ENCODE measurements at places on chromosomes 5 and 9.
A peak's percentile ranks its signal among the peaks of the same experiment; 100 is the strongest.

GRCh38 chr5:76082772-76083554 lies at the start of gene SV2C:
Gene SV2C (plus strand): TSS chr5:76083383. CDS start chr5:76131751, 48,368 bp downstream.
- peak; percentile 43 for DNase-seq

GRCh38 chr9:124770359-124771020 lies 621 bp downstream of the NR6A1 start:
- DNase-seq = no peak

GRCh38 chr9:130860458-130861316 lies 25.6 kb downstream of the ABL1 start:
- DNase-seq = no peak

- DNase-seq = no peak
These were observed 2.3 kb upstream of the IL17B start for GRCh38 chr5:149381261-149381985.

GRCh38 chr5:140362875-140363630 lies 3.1 kb downstream of the SLC4A9 start:
- peak; percentile 85 for DNase-seq

DNA sequence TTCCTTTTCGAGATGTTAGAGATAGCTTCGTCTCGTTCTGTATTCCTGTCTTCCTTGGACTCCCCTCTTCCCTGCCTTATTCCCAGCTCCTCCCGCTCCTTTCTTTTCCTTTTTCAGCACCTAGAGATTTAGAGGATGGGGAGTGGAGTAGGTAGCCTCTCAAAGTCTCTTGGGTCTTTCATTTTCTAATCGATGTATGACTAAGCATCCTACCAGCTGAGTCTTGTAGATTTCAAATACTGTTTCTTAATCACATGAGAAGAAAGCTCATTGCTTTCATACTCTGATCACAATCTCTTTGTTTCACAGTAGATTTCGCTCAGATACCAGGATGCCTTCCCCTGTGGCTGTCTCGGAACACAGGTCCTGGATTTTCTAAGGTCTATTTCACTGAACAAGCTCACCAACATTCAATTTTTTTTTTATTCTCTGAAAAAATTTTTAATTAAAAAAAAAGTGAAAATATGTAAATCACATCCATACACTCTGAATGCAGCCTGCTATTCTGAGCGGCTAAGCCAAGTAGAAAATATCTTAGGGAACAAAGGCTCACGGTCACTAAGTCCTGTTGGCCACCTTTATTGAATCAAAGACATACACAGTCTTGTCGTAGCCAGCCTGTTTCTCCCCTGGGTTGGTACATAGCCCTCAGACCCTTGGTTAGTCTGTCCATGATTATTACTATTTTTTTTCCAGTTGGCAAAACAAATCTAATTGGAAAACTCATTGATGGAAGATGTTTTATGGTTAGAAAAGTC lies 413.8 kb downstream of the KDM4C start:
- DNase-seq = no peak

GRCh38 chr5:41193456-41194205 lies 19.7 kb downstream of the C6 start:
- no peak for DNase-seq

DNA sequence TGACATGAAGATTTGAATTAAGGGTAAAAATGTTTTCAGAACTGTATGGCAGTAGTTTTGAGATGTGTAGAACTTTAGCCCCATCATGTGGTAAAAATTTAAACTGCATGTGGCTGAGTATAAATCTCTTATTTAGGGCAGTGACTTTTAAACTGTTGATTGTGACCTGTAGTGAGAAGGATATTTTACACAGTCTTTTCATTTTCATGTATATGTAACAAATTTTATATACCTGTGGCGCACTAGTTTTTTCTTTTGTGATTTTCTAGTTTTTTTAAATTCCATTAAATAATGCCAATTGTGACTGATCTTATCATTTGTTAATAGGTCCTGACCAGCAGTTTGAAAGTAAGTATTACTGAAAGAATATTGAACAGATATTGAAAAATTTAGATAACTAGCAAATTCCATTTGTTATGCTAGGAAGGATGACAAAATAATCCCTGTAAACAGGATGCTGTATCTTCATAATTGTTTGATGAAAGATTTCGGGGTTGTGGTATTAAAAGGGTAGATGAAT lies 47.2 kb downstream of the GPBP1 start:
- peak; percentile 34 for DNase-seq

- DNase-seq = no peak
These were observed 83.0 kb upstream of the GNA14 start for GRCh38 chr9:77731008-77731698.

- no peak for DNase-seq
These were observed 77.2 kb upstream of the CTNNA1 start for GRCh38 chr5:138676002-138676401.

DNA sequence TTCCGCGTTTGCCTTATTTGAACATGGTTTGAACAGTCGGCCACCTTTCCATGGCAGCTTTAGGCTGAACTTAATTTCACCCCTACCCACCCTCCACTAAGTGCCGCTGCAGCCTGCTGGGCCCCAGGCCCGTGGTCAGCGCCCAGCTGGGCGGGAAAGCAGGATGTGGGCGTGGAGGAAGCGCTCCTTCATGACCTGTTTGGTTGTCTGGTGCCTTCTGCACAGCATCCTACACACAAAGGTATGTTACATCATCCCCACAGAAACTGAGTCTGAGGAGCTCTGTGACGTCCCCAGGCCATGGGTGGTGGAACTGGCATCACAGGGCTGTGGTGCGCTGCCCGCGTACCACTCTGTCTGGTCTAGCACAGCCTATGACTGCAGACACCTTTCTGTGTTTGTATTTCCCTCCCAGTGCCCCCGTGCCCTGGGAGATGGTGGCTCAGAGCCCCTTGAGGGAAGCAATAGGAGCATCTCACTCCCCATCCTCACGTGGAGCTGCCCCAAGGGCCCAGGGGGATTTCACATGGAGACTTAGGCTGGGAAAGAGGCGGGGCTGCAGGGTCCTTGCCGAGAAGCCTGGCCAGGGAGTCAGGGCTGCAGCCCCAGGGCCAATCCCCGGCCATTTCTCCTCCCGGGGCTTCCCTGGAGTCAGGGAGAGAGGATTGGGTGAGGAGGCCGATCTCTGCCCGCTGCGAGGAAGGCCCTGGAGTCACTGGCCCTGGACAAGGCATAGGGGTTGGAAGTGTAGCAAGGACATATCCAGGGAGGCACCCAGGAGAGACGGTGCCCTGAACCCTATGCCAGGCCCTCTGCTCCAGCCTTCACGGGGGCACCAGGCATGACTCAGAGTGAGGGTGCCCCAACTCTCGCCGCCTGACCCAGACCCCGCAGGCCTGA lies 37.5 kb upstream of the SUSD3 start:
- DNase-seq = no peak

DNA sequence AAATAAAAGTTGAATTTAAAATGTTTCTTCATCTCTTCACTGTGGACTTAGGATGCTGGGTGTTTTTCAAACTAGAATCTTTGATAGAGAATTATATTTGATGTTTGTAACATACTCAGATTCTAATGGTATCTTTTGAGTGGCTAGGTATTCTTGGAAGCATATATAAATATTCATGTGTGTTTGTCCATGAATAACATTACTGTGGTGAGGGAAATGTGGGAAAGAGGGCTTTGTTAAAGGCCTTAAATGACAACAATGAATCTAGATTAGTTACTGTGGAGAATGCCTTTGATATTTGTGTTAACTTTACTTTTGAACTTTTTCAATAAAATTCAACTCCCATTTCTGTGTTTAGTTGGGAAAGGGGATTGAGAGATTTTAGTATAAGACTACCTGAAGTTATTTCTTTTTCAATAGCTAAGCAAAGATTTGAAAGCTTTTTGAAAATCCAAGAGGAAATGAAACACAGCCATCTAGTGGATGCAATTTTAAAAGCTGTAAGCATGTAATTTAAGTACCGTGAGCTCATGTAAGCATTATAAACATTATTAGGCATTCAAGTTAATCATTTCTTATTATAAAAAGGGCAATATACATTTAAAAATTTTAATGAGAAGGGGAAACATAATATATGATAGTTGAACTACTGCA lies 69.6 kb downstream of the CCDC171 start:
- DNase-seq = no peak

GRCh38 chr5:50440651-50441492 lies at the start of gene EMB:
Gene EMB (minus strand): TSS chr5:50441288. CDS start chr5:50441151, 137 bp downstream.
- DNase-seq = peak; percentile 54

DNA sequence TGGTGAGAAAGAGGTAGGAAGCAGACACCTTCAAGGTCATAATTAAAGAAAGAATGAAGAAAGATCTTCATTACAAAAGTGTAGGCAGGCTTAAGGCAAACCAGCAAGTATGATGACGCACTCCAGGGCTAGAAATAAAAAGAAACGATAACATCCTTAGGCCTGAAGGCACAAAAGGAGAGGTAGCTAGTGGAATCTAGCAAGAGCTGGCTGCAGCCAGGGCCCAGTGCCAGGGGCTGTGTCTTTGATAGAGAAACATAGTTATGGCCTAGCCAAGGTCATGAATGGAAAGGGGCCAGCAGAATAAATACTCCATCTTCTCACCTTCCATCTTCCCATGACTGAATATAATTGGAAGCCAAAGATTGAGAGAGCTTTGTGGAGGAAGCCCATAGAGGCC lies 6.8 kb upstream of the SH3TC2 start:
- no peak for DNase-seq

DNA sequence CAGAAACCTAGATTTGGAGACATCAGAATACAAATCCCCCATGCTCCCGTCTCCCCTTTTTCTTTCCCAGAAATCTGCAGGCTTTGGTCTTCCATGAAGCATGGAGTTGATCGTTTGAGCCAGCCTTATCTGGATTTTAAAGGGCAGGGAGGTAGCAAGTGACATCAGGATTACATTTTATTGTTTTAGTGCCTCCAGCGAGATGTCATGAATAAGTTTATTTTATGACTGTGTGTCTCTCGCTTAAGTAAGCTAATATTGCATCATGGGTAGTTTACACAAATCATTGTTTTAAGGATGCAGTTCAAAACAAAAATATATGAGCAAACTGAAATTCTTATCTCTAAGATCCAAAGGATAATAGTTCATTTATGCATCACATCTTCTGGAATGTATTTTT lies 50.7 kb upstream of the TNFSF8 start:
- no peak for DNase-seq

DNA sequence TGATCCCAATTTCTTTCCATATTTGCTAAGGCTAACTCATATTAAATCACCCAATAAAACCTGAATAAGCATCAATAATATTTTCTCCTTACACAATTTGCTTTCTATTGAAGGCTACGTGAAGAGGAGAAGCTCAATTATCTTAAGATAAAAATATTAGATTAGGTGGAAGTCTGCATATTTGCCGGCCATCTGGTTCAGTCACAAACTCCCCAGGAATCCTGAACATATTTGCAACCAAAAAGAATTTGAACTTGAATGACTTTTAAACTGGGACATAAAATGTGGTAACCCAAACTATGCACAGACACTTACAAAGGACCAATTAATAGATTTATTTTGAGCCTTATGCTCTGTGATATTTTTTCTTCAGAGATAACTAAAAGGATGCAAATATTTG lies 92.3 kb downstream of the HAPLN1 start:
- no peak for DNase-seq

DNA sequence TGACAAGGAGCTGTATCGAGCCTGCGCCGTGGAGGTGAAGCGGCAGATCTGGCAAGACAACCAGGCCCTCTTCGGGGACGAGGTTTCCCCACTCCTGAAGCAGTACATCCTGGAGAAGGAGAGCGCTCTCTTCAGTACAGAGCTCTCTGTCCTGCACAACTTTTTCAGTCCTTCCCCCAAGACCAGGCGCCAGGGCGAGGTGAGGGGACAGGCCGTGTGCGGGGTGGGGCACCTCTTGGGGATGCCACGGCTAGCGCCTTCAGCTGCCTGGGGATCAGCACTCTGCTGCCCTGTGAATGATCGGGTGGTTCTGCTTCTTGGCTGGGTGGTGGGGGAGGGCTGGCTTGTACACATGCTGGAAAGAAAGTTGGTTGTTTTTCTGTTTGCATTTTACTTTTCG lies 1.7 kb downstream of the NELFB start:
- DNase-seq = no peak

DNA sequence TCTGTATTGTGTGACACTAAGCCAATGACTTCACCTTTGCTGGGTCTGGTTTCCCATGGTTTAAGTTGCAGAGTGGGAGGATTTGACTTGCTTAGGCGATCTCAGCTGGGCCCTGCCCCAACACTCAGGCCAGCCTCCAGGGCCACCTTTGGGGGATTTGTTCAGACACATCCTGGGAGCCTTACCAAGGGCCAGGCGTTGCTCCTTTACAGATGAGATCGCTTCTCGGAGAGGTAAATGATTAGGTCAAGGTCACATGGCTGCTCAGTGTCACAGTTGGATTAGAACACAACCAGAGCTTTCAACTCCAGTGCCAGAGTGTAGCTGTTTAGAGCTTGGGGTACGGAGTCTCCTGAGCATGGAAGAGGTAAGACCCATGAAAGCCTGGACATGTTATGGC lies 57.5 kb downstream of the COL27A1 start:
- DNase-seq = no peak

DNA sequence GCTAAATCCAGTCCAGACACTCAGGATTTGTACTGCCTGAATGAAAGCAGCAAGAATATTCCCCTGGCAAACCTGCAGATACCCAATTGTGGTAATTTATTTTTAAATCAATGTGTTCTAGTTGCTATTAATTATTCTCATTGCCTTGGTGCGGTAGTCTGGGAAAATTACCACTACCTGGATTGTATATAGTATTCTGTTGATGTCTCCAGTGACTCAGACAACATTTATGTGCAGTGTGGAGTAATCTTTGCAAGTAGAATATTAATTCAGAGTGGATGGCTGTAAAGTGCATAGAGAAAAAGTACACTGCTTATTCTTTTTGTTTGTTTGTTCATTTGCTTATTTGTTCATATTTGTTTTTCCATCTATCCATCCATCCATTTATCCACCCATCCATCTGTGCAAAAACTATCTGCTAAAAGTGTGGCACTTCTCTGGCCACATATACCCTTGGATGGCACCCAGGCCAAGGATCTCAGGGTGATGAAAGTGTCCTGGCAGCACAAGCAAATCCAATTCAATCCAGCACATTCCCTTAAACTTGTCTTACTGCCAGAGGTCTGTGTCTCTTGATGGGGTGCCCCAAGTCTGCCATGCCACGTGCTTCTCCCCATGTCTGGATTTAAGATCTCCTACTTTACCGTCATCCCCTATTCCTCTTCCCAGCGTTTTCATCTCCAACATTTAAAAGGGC lies 41.3 kb downstream of the NTRK2 start:
- no peak for DNase-seq

- no peak for DNase-seq
These were observed 7.6 kb downstream of the DNAJC18 start for GRCh38 chr5:139431706-139432105.

DNA sequence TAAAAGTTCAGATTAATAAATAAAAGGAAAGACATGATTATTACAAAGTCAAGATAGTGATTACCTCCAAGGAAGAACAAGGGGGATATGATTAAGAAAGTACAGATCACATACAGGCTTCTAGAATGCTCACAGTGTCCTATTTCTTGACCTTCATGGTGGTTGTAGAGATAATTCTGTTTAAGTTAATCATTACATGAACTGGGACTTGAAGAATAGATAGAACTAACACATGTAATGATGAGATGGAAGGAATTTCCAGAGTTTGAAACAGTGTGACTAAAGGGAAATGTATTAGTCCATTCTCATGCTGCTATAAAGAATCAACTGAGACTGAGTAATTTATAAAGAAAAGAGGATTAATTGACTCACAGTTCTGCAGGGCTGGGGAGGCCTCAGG lies 72.7 kb downstream of the LURAP1L start:
- no peak for DNase-seq
